Liver (tissue), 10 donors: ENCODE measurements at places on chromosomes 4 and X. TPM values are rescaled to one million over a fixed set of nuclear protein-coding genes. Genes with fewer than 3 reads are reported as not detected.

DNA sequence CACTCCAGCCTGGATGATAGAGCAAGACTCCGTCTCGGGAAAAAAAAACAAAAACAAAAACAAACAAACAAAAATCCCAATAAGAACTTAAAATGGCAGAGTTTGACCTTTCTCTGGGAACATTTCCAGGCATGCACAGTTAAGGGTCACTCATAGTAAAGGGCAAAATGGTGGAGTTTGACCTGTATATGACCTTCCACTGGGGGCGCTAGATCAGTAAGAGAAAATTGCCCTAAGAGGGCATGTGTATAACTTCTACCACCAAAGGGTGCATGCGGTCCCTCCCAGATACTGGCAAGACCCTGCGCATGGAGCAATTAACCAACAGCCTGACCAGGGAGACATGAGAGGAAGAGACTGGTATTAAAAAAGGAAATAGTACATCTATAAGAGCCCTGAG, 177.2 kb downstream of the MOSPD2 start:
- DNase-seq = no peak

Gene RHOXF2
- not detected for total RNA-seq

GRCh38 chr4:140255927-140256326, 101.9 kb upstream of the MAML3 start:
- no peak for DNase-seq

Gene SULT1B1
- total RNA-seq = 30.5 TPM

Gene NXF2B
- not detected for total RNA-seq

Gene PAGE1
- total RNA-seq = not detected

GRCh38 chr4:22315628-22316027, 200.2 kb downstream of the ADGRA3 start:
- no peak for DNase-seq
